Dorsolateral prefrontal cortex (tissue), 122 donors: ENCODE measurements at places on chromosomes 2 and 18.
A peak's percentile ranks its signal among the peaks of the same experiment; 100 is the strongest.

GRCh38 chr2:3265981-3266924, 111.4 kb downstream of the EIPR1 start:
- no peak for DNase-seq

GRCh38 chr2:55995211-55995610, 71.6 kb upstream of the EFEMP1 start:
- DNase-seq: no peak

DNA sequence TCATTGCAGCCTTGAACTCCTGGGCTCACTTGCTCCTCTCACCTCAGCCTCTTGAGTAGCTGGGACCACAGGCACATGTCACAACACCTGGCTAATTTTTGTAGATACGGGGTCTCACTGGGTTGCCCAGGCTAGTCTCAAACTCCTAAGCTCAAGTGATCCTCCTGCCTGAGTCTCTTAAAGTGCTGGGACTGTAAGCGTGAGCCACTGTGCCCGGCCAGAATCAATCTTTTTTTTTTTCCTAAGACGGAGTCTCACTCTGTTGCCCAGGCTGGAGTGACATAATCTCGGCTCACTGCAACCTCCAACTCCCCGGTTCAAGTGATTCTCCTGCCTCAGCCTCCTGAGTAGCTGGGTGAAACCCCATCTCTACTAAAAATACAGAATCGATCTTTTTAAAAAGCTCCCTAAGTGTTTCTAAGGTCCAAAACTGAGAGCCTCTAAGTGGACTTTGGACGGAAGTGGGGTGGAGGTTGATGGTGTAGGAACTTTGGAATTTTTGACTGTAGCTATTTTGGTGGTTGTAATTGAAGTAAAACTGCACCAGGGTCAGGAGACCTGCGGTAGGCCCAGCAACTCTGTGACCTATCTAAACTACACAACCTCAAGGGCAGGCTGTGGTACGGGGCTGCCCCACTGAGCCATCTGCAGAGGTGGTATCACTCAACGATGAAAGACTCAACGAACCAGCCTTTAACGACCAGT, 82.9 kb downstream of the POLR1A start:
- no peak for DNase-seq

DNA sequence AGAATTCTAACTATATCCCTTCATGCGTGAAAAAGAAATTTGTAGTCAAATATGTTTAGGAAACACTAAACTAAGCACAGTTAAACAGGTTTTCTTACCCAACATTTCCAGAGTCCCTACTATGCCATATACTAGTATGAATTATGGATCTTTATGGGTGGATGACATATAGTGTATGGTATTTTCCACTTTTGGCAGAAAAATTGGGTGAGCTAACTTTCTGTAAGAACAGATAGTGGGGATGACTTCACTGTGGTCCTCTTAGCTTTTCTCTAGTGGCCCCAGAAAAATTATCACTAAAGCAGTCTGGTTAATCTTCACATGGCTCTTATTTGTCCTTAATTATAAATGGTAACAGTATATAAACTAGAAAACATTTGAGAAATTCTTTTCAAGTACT, 240.0 kb upstream of the GULP1 start:
- DNase-seq: no peak

DNA sequence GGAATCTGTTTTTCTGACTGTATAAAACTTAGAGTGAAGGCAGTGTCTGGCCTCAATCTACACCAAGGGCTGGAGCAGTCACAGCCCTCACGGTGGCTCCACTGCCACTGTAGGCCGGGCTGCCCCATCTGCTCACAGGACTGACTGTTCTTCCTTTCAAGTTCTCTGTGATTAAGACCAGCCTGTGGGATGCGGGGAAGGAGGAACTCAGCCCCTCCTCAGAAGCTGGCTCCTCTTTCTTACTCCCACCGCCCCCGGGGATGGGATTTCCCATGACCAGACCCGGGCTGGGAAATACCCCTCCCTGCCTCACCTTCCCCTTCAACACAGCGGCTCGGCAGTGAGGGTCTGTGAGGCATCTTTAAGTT, 106.0 kb downstream of the COPS8 start:
- DNase-seq: no peak

- peak; percentile 63 for DNase-seq
Measured at GRCh38 chr2:239316562-239317465, 84.0 kb downstream of the HDAC4 start.

DNA sequence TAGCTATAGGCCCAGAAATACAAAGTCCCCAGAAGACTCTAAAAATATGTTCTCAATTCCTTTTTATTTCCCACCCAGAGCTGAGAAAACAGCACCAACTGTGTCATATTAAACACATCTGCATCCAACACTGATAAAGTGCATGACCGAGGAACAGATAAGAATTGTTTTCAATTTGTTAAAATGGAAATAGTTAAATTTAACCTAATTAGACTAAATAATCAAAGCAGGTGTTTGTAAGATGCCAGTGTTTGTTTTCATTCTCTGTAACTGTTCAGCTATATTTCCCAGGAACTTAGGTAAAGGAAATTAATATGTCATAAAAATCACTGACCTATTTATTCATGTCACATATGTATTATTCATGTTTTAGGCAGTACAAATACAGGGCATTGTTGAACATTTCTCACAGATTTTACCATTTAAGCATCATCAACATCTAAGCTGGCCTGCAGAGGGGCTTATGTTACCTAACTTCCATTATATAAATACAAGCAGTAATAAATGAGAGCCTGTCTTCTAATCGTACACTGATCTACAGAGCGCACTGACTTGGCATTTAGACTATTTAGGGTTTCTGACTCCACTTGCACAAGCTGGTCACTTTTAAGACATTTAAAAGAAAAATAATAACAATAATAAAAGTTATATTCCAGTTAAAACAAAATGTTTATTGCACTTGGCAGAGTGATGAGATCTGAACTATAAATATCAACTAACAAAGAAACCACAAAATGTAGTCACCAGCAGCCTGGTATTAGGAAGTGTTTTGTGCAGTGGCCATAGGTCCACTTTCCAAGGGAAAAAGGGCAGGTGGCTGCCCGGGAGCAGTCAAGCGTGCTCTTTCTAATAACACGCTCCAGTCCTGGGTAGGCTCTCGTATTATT, 86.6 kb upstream of the ZFP36L2 start:
- no peak for DNase-seq

DNA sequence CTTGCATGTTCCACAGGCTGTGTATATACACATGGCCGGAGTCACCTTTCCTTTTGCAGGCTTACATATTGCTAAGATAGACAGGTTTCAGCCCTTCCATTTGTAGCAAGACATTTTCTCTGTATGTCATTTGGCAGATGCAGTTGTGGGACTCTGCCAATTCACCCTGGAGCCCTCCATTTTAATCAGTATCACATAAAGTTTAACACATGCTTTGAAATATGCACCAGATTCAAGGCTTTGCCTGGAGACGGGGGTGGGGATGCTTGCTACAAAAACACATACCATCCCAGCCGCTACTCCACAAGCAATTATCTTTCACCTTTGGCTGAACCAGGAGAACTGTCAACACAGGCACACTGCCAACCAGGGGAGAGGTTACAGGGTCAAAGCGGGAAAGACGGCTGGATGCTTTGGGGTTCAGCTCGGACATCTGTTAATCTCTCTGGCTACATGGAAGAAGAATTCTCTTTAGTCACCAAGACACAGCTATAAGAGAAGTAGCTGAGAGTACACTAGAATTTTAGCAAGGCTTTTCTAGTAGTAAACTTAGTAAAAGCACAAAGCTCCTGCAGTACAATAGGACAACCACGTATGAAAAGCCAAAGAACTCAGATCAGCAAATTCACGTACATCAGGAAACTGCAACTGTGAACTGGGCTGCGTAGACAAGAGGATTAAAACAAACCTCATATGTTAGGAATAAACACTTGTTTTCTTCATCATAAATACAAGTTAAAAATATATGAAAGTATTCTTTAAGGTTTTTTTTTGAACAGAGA, 130.9 kb downstream of the EXOC6B start:
- DNase-seq: no peak
